Suppressor macrophage treated with lipopolysaccharide for 4 hours (primary cell): ENCODE measurements at places on chromosomes 12 and 14.

- no peak for DNase-seq
Observed at GRCh38 chr12:41234692-41235091, 46.6 kb downstream of the PDZRN4 start.

- DNase-seq = no peak
Observed at GRCh38 chr14:94474581-94475031, 1.4 kb downstream of the SERPINA9 start.

DNA sequence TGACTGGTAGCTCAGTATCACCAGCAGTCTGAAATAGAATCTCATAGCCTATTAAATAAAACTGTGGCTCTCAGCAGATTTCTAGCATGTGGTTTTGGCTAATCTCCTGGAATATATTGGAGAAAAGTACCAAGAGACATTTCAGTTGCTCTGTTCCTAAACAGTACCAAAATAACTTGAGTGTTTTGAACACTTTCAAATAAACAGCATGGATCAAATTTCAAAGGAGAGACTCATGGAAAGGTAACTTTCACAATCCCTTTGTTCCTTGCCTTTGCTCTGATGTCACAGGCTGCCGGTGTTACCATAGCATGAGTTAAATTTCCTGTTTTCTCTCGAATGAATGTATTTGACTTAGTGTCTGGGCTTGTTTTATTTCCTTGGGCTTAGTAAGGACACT is 3.4 kb downstream of the ARG2 start:
- DNase-seq = peak; percentile 16

DNA sequence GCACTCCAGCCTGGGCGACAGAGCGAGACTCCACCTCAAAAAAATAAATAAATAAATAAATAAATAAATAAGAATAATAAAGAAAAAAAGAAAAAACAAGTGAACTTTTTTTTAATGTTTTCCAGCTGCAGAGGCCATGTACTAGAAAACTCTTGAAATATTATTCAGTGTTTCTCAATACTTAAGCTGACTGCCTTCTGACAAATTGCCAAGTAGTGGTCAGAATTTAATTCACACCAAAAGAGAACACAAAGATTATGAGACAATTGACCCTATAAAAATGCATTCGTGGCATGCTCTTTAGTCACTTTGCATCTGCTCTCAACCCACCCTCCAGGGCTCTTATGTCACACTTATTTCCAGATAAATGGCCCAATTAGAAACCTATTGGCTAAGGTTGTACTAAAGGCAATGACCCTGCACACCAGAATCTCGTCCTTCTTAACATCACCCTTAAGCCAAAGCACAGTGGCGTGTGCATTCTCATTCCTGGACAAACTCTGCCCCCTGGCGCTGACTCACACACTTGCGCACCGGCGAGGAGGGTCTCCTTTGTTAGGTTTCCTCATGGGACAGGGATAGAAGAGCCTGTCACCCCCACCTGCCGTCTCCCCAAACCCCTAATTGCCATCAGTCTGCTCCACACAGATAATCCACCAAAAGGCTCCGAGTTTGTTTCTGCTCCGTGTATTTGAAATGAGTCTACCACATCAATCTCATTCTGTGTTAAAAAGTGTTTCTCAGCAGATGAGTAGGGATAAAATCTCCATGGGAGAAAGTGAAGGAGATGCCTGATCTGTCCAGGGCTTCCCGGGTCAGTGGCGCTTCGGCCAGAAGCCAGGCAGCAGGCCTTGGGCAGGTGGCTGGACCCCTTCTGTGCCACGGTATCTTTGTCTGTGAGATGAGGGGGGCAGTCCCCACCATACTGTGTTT is 73.1 kb upstream of the CEP83 start:
- DNase-seq = peak; percentile 75

DNA sequence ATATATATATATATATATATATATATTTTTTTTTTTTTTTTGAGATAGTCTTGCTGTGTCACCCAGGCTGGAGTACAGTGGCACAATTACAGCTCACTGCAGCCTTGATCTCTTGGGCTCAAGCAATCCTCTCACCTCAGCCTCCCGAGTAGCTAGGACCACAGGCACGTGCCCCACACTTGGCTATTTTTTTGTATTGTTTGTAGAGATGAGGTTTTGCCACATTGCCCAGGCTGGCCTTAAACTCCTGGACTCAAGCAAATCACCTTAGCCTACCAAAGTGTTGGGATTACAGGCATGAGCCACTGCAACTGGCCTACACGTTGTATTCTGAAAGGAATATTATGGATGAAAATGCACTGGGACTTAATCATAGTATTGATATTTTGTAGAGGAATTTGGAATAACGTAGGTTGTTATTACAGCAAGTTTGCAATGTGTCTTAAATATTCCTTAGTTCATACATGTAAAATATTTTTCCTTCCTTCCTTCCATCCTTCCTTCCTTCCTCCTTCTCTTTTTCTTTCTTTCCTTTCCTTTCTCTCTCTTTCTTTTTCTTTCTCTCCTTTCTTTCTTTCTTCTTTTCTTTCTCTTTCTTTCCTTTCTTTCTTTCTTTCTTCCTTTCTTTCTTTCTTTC is 862 bp downstream of the KLRB1 start:
- DNase-seq = no peak

GRCh38 chr12:55937981-55938380 is 7.0 kb downstream of the DGKA start:
- no peak for DNase-seq

DNA sequence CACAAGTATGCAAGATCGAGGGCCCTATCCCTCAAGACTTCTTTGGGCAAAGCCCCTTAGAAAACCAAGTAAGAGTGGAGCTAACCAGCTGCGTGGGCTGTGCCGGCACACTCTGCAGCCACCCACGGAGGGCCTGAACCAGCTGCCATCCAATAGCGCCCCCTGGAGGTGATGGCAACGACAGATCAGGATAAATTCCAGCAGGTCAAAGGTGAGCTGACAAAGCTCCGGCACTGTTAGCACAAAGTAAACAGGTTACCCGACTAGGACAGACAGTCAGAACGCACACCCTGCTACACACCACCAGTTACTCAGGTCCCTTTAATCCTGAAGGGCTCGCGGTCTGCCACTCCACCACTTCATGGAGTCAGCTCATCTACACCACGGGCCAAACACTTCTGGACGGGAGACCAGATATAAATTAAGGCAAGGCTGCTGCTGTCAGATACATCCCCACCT is 4.9 kb downstream of the ZBTB39 start:
- DNase-seq = peak; percentile 72

GRCh38 chr14:28542040-28542439 is 224.5 kb upstream of the FOXG1 start:
- no peak for DNase-seq

DNA sequence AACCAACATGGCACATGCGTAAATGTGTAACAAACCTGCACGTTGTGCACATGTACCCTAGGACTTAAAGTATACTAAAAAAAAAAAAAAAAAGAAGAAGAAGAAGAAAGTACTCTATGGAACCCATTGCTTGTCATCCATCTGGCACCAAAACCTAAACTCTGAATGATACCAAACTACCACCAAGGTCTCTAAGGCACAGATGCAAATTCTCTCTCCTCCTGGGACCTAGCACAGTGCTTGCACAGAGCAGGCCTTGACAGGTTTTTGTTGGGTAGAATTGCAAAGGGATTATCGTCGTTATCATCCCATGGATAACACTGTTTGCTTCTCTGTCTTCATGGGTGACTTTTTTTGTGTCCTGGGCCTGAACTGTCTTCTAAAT is 13.2 kb upstream of the LGALS3 start:
- no peak for DNase-seq

DNA sequence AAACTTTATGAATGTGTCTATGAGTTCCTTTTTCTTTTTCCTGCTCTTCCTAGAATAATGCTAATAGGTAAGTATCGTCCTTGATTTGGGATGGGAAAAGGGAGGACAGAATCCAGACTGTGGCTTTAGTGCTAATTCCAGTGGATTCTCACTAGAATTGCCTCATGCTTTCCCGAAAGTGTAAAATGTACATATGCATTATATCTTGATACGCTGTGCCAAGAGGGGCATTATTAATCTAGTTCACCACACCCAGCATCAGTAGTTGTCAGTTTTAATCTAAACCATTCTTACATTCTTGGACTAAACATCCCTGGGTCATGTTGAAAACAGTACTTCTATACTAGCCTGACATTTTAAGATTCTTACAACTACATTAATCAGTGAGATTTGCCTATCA is 49.3 kb downstream of the GCH1 start:
- no peak for DNase-seq

- DNase-seq = no peak
Observed at GRCh38 chr14:75871181-75871880, 110.5 kb downstream of the TGFB3 start.

GRCh38 chr14:94135476-94135875 is 6.1 kb upstream of the IFI27L2 start:
- DNase-seq = no peak

- DNase-seq = no peak
Observed at GRCh38 chr12:1890119-1890703, 28.2 kb downstream of the CACNA2D4 start.

DNA sequence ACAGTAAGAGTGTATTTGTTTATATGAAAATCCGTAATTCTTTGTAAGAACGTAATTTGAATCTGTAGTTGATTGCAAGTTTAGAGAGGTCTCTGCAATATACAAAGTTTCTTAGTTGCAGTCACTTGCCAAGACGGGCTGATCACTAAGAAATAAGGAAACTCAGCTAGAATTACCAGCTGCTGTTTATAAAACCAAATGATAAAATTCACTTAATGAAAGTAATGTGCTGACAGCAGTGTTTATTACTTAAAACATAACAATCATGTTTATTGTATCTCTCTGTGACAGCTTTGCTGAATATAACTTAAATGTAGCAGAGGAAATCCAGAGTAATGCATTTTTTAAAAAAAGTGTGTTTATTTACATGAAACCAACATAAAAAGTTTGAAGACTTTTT is 31.2 kb downstream of the SRGAP1 start:
- no peak for DNase-seq

DNA sequence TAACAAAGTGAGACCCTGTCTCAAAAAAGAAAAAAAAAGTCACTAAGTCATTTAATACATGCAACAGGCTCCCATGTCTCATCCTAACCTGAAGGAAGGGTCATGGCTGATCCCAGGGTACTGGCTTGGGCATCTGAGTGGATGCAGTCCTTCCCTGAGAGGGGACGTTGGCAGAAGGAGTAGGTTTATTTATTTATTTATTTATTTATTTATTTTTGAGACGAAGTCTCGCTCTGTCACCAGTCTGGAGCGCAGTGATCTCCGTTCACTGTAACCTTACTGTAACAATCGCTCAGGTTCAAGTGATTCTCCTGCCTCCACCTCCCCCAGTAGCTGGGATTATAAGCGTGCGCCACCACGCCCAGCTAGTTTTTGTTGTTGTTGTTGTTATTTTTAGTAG is 7.2 kb upstream of the CALCOCO1 start:
- no peak for DNase-seq

DNA sequence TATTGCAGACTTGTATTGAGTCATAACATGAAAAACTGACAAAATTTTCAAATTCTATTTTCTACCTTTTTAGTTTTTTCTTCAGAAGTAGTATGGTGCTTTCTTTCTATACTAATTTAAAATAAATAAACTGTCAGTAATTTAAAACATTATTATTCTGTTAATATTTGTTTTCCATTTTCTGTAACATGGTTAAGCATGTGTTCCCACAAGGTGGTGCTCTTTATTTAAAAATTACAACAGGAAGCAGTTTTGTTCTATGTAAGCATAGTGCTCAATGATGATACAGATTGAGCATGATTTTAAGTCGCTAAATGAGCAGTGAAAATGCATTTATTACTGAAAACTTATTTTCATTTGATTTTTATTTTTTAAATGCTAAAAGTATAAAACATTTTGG is 114.6 kb downstream of the PPFIA2 start:
- peak; percentile 56 for DNase-seq

DNA sequence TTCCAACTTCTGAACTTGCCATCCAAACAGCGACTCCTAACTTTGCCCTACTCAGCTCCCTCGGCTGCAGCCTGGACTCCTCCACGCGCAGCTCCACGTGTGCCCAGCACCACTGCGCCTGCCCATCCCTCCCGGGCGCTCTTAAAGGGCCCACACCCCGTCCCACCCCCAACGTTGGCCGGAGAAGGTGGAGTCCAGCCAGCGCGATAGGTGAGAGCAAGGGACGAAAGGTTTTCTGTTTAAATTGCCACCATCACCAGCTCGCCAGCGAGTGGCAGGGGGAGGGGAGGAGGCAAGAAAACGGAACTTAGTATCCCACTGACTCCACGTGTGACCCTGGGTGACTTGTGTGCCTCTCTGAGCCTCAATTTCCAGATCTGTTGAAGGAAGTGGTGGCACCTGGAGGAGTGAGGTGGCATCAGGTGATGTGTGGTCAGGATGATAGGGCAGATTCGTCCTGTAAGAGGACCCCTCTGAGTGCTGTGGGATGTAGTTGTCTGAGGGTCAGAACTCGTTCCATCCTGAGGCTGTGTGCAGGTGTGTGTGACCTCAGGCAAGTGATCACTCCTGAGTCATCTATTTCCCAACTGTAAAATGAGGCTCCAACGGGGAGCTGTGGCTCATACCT is 59.7 kb downstream of the TRPV4 start:
- no peak for DNase-seq

DNA sequence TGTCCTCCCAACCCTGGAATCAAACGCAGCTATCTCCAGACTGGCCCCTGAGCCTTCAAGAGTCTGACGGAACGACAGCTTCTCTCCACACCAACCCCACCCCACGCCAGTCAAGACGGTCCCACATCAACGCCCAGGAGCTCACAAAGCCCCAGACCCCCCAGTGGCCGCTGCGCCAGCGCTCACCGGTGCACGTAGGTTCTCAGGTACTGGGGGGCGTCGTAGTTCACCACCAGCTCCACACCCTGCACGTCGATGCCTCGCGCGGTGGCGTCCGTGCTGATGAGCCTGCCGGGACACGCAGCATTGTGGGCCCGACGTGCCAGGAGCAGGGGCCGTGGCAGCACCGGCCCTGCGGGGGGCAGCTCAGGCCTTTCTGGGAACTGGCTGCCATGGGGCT is 4.2 kb downstream of the DDX51 start:
- DNase-seq = no peak

GRCh38 chr12:65494537-65494936 is 216.1 kb downstream of the MSRB3 start:
- no peak for DNase-seq

- no peak for DNase-seq
Observed at GRCh38 chr12:67541625-67541991, 106.9 kb upstream of the DYRK2 start.

DNA sequence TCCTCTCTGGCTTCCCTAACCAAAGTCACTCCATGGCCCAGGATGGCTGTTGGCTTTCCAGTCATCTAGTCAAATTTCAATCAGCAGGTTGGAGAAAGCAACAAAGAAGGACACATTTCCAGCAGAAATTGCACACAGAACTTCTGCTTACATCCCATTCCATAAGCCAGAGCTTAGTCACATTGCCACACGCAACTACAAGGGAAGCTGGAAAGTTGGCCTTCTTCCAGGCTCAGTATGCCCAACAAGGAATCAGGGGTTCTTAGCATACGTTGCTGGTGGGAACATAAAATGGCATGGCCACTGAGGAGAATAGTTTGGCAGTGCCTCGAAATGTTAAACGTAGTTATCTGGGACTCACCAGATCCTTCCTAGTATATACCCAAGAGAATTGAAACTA is 9.3 kb upstream of the APPL2 start:
- DNase-seq = no peak

GRCh38 chr12:56529656-56530055 is 8.0 kb downstream of the RBMS2 start:
- DNase-seq = no peak

GRCh38 chr14:67410313-67410712 is 1.7 kb downstream of the PLEK2 start:
- no peak for DNase-seq
